ENCODE measurements at places on chromosomes 13 and 19.

DNA sequence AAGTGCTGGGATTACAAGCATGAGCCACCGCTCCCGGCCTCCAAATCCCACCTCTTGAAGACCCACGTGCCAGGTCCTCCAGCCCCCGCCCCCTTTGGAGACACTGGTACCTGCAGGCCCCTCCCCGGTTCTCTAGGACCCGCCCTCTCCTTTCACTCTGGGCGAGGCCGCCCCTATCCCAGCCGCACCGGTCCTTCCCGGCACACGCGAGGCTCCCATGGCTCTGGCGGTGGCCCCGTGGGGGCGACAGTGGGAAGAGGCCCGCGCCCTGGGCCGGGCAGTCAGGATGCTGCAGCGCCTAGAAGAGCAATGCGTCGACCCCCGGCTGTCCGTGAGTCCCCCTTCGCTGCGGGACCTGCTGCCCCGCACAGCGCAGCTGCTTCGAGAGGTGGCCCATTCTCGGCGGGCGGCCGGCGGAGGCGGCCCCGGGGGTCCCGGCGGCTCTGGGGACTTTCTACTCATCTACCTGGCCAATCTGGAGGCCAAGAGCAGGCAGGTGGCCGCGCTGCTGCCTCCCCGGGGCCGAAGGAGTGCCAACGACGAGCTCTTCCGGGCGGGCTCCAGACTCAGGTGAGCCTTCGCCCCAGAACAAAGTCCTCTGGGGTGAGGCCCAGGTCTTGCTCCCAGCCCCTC is at the start of gene CBLC:
TSS of gene CBLC (plus strand) at position 176 of the 633 bp plus-strand sequence. CDS start at position 218, 42 bp downstream.
- DNase-seq: no peak

- peak; percentile 75 for DNase-seq
These were observed 941 bp downstream of the MYPOP start for GRCh38 chr19:45901432-45901911.

GRCh38 chr19:58570770-58571574 is 2.2 kb downstream of the MZF1 start:
- no peak for DNase-seq

DNA sequence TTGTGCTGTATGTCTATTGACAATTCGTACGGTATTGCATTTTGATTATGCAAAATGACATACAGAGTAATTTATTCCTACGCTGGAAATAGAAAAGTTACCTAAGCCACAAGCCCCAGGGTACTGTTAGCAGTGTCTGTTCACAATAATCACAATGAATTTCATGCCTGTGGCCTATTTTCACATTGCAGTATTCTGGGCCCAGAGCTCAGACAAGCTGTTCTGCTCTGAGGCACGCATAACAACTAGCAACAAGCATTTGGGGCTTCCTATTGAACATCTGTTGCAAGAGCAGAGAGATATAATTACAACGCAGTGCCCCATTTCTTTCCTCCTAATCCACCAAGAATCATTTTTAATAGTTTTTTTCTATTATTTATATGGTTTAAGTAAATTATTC is 158.9 kb upstream of the SGCG start:
- no peak for DNase-seq

Data from suppressor macrophage treated with lipopolysaccharide for 1 hour (primary cell).